ENCODE measurements at places on chromosomes 7 and 10.

GRCh38 chr10:88879534-88880281 lies at the start of gene STAMBPL1:
TSS of gene STAMBPL1 (plus strand) at chr10:88880245. CDS start at chr10:88901709, 21,464 bp downstream.
- DNase-seq: no peak

DNA sequence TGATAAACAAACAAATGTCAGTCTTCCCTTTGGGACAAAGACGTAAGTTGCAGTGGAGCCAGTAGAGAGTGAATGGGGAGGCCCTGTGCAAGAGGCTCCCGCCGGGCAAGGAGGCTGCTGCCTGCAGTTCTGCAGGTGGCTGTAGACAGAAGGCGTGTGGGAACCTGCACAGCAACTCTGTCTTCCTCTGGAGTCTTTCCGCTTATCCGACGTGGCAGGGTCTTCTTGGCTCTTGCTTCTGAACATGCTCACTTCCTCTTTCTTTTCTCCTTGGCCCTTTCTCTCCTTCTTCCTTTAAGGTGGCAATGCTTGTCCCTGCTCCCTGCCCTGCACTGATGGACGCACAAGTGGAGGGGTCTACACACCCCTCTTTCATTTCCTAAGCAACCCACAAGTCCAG lies 122.5 kb downstream of the HIPK2 start:
- DNase-seq: no peak

- no peak for DNase-seq
These were observed 11.1 kb downstream of the ZNF316 start for GRCh38 chr7:6648066-6648814.

DNA sequence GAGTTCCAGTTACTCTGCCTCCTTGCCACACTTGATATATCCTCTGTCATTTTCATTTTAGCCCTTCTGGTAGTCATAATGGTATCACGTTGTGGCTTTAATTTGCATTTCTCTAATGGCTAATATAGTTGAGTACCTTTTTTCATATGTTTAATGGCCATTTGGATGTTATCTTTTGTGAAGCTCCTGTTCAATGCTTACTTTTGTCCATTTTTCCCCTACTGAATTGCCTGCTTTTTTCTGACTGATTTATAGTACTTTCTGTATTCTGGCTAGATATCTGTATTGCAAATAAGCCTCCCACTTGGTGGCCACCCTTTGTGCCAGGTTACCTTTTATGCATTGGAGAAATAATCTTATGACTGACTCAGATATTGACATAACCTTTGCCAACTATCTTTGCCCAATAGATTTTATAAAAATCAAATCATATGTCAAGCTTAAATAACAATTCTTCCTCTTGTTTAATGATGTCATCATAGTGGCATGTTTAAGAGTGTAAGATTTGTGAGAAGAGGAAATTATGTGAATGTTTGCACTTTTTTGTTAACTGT lies 50.6 kb downstream of the PRPF18 start:
- no peak for DNase-seq

DNA sequence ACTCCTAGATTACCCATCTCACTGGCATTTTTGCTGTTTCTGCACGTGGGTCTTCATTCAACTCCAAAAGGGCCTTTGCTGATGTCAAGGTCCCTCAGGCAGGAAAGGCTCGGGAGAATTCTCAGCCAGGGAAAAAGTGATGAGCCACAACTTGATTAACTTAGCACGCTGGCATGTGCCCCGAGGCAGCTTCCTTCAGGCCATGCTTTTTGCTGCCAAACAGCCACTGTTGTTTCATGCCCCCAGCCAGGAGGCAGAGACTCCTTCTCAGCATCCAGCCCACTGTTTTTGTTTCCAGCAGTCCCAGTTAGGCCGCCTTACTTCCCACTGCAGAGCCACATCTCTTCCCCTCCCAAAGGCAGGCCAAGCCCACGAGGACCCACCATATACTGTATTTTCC lies 266.5 kb upstream of the YAE1 start:
- no peak for DNase-seq

DNA sequence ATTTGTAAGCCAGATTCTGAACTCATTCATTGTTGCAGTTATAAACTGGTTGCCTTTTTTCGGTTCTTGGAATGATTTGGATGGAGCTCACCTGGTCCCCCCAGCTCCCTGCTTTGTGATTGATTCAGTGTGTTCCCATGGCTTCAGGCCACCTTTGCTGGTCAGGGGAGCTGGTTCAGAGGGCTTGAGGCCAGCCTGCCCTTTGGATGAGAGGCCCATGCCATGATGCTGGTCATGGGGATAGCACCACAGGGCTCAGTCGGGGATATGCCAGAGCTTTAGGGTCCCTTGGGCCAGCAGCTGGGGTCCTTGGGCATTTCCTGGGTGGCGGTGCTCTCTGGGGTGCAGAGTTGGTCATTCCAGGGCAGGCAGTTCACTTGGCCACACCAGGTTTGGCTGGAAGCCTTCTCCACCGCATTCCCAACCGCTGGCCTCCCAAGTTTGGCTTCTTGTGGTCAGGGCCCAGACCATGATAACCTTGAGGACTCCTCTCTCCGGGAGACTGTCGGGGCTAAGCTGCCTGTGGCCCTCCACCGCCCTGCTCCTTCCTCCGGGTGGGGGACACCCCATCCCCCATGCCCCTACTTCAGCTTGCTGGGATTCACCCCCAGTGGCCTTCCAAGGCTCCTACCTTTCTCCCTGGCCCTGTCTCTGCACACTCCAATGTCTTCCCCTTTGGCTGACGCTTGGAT lies 65.1 kb downstream of the MGMT start:
- DNase-seq: no peak

DNA sequence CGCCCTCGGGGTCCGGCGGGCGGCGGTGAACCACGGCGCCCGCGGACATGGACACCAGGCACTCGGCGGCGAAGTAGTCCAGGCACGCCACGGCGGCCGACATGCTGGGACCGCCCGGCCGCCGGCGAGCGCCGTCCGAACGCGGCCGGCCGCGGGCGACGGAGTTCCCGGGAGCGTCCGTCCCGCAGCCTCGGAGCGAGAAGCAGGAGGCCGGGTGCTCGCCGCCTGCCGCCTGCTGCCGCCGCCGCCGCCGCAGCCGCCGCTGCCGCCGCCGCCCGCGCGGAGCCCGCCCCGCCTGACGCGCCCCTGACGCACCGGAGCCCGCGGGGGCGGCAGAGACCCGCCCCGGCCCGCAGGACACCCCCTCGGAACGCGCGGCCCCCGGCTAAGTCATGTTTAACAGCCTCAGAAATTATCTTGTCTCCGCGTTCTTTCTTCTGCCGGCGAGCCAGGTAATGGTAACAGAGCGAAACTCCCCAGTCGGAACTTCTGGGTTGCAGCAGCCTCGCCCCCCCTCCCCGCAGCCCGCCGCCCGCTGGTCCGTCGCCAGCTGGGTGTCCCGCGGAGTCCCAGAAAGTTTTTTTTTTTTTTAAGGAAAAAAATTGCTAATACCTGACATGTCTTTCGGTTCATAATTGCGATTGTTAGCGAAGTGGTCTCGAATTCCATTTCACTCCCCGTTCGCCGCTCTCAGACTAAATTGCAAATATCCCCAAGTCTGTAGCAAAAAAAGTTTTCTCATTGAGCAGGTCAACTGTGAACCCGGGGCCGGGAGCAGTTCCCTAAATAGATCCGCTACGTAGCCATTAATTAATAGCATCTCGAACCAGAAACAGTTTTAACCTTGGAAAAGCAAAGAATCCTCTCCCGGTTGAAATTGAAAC lies at the start of gene KLF14:
TSS of gene KLF14 (minus strand) at position 277 of the 884 bp plus-strand sequence. CDS start at position 103, 174 bp downstream.
- peak; percentile 12 for DNase-seq

- peak; percentile 82 for DNase-seq
These were observed 223.2 kb downstream of the MAD1L1 start for GRCh38 chr7:2009541-2010001.

DNA sequence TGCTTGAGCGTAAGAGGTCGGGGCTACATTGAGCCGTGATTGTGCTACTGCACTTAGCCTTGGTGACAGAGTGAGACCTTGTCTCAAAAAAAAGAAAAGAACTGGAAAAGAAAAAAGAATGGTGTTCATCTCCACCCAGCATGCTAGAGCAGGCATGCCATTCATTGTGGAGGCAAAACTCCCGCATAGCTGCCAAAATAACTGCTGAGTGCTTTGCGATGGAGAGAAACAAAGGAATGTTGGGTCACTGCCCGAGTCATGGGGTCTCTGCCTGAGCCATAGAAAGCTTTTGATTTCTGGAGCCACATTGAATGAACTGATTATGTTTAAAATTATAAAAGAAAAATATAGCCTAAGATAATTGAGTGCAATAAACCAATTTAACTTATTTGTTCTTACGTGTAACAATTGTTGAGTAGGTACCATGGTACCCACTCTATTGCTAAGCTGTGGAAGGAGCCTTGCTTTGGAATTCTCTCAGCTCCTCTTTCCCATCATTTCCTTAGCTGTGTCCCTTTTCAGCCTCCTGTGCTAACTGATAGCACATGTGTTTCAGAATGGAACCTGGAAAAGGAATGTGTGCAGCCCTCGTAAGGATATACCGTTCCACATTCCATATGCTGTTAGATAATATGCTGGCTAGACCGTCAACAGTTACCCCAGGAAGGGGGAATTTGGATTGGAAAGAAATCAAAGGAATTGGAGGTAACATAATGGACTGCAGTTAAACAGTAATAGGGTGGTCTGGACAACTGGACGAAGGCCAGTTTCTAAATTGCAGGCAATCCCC lies 99.0 kb downstream of the KIAA1217 start:
- peak; percentile 35 for DNase-seq

DNA sequence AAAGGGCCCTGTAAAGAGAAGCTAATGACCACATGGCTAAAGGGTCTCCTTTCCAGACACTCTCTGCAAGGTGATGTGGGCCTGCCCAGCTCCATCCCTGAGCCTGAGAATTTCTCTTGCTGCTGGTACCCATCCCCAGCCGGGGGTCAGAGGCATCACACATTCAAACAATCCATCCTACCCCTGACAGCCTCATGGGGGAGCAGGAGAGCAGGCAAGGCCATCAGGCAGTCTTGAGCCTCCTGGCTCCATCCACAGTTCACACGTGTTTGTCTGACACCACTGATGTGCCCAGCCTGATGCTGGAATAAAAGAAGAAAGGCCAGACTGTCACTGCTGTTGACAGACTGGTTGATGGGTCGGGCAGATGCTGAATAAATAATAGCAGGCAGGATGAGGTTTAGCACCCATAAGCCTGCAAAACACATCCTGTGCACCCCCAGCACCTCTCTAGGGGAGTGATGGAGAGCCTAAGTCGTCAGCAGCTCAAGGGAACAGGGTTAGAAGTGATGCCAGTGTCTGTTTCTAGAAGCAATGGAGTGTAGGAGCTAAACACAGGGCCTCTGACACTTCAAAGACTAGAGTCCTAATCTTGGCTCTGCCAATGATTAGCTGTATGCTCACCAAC lies 43.5 kb downstream of the TLL2 start:
- DNase-seq: no peak

GRCh38 chr10:36730316-36730715 lies 395.1 kb upstream of the ANKRD30A start:
- DNase-seq: no peak

DNA sequence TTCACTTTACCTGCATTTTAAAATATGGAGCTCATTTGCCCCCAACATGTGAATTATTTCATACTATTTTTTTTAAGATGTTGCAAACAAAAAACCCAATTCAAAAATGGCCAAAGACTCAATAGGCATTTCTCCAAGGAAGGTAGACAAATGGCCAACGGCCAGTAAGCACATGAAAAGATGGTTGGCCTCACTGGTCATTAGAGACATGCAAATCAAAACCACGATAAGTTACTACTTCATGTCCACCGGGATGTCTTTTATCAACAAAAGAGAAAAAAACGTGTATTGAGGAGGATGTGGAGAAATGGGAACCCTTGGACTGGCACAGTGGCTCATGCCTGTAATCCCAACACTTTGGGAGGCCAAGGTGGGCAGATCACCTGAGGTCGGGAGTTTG lies 3.4 kb upstream of the CTBP2 start:
- no peak for DNase-seq

DNA sequence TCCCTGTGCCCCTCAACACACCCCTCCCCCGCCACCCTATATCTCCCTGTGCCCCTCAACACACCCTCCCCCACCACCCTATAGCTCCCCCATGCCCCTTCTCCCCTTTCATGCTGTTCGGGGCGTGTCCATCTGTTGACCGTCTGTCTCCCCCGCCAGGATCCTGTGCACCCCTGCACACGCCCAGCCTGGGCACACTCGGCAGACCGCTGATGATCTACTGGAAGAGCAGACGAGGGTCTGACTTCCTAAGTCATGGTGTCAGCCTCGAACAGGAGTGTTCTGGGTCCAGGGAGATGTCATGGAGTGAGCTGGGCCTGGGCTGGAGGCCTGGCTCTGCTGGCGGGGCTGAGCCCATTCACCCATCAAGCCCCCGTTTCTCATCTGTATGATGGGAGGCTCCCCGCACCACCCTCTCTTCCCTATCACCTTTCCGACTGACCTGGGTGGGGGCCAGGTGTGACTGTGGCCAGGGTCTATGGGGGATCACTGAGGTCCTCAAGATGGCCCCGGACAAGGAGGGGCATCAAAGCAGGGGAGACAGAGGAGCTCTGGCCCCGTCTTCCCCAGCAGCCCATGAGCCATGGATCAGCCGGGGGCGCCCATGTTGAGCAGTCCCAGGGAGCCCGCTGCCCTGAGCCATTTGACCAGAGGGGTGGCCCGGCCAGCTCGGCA lies 48.3 kb downstream of the PDGFA start:
- no peak for DNase-seq

DNA sequence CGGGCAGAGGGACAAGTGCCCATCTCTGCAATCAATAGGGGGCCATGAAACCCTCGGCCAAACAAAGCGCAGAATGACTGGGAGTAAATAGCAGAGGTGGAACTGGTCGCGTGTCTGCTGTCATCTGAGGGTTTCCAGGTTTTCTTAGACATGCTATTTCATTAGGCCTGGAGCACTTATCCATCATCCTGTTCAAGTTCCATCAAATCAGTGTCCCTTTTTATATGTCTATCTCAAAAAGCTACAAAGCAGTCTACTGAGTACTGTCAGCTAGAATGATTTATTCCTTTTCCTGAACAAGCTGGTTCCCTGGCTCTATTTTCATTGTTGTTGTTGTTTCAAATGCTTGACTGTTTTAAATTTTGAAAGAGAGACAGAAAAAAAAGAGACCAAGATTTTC lies 590.5 kb downstream of the PARD3 start:
- no peak for DNase-seq

DNA sequence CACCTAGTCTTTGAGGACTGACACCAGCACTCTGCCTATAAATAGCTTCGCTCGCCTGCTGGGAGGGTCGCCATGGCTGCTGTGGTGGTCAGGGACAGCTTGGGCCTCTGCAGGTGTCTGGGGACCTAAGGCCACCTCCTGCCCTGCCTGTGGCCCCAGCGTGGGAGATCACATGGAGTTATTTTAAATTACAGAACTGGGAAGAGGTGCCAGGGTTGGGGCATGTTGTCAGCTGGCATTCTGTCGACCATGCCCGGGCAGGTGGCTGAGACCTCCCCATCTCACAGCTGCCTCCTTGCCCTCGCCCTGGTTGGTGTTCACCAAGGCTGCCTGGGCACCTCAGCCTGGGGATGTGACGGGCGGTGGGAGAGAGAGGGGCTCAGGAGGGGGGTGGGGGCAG lies 18.1 kb downstream of the SHH start:
- no peak for DNase-seq
